ENCODE measurements at places on chromosomes 1 and 21.

- no peak for DNase-seq
These were observed 276.9 kb downstream of the TM2D1 start for GRCh38 chr1:61447968-61448430.

DNA sequence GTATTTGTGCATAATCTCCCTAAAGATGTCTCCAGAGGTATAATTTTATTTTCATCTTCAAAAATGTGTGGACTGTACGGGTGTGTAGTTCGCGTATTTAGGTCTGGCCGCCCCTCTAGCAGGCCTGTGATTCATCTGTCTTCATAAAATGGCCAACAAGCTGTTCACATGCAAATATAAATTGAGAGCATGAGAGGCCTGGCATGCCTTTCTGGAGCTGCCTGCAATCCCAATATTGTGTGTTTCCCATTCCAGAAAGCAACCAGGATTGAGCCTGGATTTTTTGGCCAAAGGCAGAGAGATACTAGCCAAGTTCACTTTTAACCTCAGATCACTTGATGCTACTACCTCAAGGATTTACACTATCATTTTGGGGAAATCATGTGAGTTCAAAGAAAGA is 197.2 kb downstream of the NFIA start:
- DNase-seq: no peak

DNA sequence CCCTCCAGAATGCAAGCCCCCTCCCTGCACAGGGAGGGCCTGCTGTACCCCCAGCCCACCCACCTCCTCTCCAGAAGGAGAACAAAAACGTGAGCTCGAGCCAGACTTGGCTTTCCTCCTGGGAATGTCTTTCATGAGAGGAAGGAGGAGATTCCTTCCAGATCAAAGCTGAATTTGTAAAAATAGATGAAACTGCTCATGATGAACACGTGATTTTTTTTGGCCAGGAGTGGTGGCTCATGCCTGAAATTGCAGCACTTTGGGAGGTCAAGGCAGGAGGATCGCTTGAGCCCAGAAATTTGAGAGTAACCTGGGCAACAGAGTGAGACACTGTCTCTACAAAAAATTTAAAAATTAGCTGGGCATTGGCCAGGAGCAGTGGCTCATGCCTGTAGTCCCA is 21.8 kb downstream of the GPR157 start:
- no peak for DNase-seq

DNA sequence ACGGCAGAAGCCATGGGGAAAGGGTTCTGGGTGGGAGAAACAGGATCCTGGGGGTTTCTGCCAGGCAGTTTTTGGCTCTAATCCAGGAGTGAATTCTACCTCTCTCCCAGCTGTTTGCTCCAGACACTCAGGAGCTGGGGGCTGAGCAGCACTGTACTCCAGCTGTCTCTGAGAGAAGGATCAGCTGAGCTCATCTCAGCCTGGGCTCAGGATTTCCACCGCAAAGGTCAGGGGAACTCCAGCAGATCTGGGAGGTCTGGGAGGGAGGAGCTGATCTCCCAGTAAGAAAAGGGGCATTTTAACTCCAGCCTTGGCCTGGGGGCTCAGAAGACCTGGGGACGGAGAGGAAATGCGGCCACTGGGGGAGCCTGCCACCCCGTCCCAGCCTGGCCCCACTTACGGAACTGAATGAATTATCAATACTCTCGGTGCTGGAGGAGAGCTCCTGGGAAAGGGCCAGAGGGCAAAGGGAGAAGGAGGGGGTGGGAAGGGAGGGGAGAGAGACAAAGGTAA is 17.3 kb downstream of the PI4KB start:
- DNase-seq: no peak

- DNase-seq: no peak
These were observed 109.3 kb downstream of the DMRTB1 start for GRCh38 chr1:53568540-53568939.

DNA sequence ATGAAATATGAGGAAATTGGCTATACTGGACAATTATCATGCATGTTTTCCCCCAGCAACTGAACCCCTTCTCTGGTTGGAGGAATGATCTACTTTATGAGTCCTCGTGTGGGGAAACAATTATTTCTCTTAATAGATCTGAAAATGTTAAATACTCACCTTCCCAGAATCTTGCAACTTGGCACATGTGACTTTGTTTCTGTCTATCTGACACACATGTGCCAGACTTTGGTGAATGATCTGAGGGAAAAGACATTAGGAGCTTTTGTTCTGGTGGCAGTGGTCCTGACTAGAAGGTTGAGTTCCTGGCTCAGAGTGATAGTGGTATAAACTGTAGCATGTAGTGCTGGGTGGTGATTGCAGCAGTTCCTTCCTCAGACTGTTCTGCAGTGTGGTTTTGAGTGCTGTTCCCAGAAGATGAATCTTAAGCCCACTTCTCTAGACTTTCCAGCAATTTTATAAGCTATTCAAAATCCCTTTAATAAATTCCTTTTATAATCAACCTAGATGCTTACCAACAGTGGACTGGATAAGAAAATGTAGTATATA is 59.3 kb upstream of the B3GALNT2 start:
- no peak for DNase-seq

GRCh38 chr1:116359060-116359830 is 13.8 kb upstream of the ATP1A1 start:
- DNase-seq: no peak

DNA sequence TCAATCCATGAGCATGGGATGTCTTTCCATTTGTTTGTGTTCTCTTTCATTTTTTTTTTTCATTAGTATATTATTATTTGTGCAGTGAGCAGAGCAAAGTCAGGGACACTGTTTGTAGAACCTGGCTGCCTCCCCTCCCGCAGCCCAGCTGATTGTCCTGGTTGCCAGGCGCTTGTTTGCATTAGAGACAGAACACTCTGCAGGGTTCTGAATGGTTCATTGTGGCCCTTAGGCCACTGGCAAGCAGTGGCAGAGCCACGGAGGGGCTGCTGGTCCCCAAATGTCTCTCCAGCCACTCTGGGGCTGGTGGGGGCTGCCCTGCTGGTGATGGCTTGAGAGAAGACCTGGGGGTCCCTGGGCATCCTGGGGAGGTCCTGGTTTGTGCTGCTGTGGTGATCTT is 29.0 kb downstream of the ETS2 start:
- no peak for DNase-seq

GRCh38 chr1:203114202-203114601 is 13.3 kb upstream of the ADORA1 start:
- no peak for DNase-seq

- no peak for DNase-seq
These were observed 26.8 kb downstream of the PTTG1IP start for GRCh38 chr21:44846485-44847260.

DNA sequence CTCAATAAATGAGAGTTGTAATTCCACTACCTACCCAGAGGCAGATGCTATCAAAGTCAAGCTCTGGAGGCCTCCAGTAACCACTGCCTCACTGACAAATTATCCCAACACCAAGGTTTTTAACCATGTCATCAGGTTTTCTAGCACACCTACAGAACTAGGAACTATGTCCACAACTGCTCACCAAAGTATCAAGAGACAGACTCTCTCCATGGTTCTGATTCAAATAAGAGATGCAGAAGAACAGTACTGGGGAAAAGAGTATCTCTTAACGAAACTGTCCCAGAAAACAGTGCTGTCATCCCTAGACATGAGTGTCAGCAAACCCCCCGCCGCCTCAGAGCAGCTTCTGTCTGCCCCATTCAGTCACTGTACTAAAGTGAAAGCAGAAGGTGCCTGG is 301.7 kb downstream of the OMA1 start:
- DNase-seq: no peak
